ENCODE measurements at places on chromosomes 1 and 21.
A peak's percentile ranks its signal among the peaks of the same experiment; 100 is the strongest.

GRCh38 chr1:112937495-112937894 is 18.5 kb downstream of the SLC16A1 start:
- DNase-seq: no peak

DNA sequence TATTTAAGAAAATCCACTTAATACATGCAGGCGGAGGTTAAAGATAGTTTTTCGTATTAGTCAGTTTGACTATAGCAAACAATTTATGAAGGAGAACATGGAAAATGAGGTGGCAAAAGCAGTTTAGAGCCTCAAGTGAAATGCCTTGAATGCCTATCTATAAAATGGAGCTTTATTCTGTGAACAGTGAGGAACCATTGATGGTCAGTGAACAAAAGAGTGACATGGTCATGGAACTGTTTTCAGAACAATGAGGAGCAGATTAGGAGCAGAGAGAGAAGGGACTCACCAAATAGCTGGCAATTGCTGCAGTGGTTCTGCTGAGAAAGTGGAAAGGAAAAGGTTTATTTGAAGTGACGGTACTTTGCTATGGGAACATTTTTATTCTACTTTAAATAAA is 299.8 kb downstream of the DUSP10 start:
- peak; percentile 35 for DNase-seq

- DNase-seq: no peak
Observed at GRCh38 chr1:225428881-225429455, 1.1 kb upstream of the LBR start.

DNA sequence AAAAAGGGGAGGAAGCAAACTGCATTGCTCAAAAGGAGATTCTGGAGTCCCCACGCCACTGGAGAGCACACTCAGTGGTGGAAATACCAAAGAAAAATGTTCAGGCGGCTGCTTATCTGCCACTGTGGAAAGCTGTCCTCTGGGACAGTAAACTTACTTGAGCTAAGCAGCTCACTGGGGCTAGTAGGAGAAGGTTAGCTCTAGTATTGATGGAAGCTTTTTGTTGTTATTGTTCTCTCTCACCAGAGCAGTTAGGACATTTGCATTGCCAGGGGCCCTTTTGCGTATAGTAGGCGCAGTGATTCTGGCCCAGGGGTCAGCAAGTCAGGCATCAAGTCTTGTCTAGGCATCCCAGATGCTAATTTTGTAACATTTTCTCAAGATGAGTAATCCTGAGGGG is 15.6 kb downstream of the BACE2 start:
- DNase-seq: no peak

GRCh38 chr1:119093721-119094120 is 46.7 kb downstream of the WARS2 start:
- no peak for DNase-seq

- no peak for DNase-seq
Observed at GRCh38 chr1:29876902-29877301, 640.6 kb downstream of the PTPRU start.

DNA sequence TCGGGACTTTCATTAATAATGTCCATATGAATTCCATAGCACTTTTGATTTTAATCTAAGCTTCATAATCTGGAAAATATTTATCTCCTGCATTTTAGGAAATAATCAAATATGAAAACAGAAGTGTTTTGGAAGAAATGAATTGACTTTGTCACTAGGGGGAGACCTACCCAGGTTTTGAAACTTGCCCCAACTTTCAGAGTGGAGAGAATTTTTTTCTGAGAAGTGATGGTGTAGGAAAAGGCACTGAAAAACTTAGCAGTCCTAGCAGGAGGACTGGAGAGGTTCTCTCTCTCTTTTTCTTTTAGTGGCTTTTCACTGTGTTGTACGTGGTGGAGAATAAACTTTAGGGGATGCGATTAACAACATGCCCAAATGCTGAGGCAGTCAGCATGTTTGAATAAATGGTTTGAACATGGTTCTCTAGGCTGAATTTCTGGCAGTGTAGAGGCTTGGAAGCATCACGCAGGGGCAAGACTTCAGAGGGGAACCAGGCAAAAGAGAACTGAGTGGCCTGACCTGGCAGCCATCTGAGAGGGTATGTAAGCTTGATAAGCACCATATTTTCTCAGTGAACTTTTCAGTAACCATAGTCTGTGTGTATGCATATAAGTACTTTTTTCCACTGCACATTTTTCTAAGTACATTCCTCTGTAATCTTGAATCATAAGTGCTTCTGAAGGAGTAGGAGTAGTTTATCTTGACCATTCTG is 68.3 kb upstream of the NEK7 start:
- DNase-seq: no peak

DNA sequence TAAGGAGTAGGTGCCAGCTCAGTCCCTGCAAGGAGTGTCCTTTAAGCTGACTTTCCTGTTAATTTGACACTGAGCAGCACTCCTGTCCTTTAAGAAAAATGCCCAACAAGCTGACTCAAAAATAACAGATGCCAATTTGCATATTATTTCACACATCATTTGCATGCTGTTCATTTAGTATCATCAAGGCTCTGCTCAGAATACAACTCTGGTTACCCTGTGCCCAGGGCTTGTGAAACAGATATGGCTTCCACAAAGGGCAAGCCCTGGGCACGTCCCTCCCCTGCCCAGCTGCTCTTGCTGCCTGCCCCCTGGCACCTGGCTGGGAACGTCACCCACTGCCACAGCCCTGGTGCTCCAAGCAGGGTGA is 10.3 kb downstream of the KCNN3 start:
- DNase-seq: no peak

DNA sequence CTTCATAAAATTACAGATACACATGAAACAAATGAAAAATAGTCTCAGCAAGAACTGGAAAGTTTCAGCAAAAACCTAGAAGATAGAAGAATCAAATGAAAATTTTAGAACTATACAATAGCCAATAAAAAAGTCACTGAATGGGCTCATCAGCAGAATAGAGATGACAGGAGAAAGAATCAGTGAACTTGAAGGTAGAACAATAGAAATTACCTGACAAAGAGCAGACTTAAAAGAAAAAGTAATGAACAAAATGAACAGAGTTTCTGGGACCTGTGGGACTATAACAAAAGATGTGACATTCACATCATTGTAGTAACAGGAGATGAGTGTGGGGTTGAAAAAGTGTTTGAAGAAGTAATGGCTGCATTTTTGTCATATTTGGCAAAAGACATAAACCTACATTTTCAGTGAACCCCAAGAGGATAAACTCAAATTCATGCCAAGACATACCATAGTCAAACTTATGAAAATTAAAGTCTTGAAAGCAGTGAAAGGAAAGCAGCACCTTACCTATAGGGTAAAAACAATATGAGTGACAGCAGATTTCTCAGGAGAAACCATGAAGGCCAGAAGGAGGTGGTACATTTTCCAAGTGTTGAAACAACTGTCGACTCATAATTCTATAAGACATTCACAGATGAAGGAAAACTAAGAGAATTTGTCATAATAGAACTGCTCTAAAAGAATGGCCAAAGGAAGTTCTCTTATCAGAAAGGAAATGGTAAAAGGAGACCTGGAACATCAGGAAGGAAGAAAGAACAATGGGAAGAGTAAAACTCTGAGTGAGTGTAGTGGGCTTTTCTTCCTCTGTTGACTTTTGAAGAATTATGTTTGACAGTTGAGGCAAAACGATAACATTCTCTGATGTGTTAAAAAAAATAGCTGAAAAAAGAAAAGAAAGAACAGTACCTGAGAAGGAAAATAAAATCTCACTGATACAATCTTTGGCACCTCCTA is 23.5 kb downstream of the NTPCR start:
- DNase-seq: no peak

DNA sequence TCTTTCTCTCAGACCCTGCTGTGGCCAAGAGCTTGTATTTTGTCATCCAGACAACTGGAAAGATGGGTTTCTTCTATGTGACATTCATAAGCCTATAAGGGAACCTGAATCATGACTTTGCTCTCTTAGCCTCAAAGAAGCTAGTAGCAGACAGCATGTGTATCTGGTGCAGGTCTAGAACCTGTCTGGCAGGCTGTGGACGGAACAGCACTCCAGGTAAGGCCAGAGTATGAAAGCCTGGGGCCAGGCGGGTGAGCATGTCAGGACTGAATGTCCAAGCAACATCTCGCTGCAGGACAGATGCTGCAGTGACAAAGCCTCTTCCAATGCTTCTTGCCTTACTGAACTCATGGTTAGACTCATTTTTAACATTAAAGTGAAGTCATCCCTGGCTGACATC is 32.8 kb downstream of the AKNAD1 start:
- no peak for DNase-seq

DNA sequence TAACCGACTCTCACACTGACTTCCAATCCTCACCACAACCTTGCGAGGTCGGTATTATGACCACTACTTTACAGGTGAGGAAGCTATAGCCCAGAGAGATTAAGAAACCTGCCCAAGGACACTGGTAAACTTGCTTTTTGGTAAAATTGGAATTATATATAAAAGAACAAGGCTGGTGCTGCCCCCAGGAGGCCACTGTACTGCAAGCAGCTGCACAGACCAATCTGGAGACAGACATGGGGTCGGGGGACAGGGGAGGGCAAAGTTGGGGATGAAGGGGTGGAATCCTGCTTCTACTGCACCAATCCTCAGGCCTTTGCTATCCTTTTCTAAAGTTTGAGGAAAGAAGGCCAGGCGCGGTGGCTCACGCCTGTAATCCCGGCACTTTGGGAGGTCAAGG is 280.8 kb downstream of the SPATA17 start:
- DNase-seq: no peak

DNA sequence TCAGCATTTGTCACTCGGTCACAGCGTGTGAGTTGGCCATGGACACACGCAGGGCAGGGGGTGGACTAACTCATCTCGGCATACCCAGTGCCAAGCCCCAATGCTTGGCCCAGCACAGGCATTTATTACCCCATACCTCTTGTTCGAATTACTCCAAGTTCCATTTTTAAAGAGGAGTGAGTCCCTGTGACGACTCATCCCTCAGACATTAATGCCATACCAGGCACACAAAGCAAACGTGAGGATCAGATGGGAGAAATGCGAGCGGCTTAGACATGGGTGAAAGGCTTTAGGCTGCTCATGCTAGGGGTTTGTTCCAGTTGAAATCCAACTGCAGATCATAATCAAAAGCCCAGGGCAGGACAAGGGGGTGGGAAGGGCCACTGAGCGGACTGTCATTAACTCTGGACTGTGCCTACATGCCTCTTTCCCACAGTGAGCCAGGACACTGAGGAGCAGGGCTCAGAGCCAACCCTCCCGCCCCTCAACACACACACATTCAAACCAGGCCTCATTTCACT is 118.5 kb upstream of the NGF start:
- DNase-seq: no peak

DNA sequence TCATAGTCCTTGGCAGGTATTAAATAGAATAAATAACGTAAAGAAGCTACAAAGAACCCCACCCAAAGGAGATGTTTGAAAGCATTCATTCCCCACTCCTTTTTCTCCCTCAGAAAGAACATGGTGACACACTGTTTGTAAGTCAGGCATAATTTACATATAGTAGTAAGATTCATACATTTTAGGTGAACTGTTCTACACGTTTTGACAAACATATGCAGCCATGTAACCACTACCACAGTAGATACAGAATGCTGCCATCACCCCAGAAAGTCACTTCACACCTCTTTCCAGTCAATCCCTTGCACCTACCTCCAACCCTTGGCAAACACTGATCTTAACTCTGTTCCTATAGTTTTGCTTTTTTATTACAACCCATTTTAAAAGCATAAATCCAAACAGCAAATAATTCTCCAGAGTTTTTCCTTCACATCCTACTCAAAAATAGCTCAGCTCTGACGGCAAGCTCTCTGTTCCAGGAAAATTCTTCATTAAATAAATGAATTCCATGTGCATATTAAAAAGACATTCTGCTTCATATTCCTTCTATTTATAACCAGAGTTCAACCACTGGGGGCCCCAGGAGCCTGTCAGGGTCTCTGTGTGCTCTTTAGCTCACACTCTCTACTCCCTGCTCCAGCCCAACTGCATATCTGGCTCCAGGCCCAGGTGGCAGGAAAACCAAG is 258.8 kb downstream of the PLPP3 start:
- no peak for DNase-seq

- DNase-seq: no peak
Observed at GRCh38 chr1:35287807-35288640, 19.5 kb downstream of the ZMYM4 start.

- DNase-seq: no peak
Observed at GRCh38 chr1:217627431-217627830, 3.5 kb downstream of the GPATCH2 start.

DNA sequence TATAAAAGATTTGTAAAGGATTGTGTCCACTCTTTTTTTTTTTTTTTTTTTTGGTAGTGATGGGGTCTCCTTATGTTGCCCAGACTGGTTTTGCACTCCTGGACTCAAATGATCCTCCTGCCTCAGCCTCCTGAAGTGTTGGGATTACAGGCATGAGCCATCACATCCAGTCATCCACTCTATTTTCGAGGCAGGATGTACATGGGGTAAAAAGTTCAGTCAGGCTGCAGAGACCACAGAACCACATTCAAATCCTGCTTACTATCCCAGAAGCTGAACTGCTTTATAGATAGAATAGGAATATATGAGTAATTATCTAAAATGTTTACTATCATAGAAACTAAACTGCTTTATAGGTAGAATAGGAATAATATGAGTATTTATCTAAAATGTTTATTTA is 26.0 kb upstream of the KCNK2 start:
- no peak for DNase-seq

- DNase-seq: no peak
Observed at GRCh38 chr21:42970946-42971653, 3.3 kb upstream of the PKNOX1 start.

- no peak for DNase-seq
Observed at GRCh38 chr1:227557962-227558725, 5.2 kb upstream of the ZNF678 start.

- DNase-seq: no peak
Observed at GRCh38 chr21:31744182-31744800, 12.4 kb upstream of the SCAF4 start.

- no peak for DNase-seq
Observed at GRCh38 chr1:33408093-33408436, 22.8 kb downstream of the PHC2 start.

GRCh38 chr1:166947398-166948043 is 27.8 kb downstream of the ILDR2 start:
- DNase-seq: peak; percentile 97

DNA sequence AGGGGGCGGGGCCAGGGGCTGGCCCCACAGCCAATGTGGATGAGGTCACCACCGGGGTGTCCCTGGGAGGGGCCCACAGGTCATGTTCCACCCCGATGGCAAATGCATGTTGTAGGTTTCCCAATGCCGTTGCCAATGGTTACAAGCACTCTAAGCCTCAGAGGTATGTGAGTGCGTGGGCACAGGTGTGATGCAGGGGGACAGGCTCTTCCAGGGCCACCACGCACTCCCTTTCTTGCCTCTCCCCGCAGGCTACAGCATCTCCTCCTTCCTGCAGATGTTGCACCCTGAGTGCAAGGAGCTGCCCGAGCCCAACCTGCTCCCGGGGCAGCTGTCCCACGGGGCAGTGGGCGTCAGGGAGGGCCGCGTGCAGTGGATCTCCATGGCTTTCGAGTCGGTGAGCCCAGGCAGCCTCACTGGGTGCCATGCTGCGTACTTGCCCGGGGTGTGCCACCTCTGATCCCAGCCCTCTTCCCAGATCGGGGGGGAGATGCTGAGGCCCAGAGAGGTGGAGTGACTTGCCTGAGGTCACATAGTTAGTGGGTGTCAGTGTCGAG is 52.4 kb downstream of the DISP3 start:
- no peak for DNase-seq

GRCh38 chr1:213724640-213725536 is 262.9 kb upstream of the PROX1 start:
- DNase-seq: no peak

GRCh38 chr1:231862611-231863010 is 236.0 kb downstream of the DISC1 start:
- DNase-seq: no peak

GRCh38 chr1:10635992-10636391 is 160.5 kb downstream of the CASZ1 start:
- no peak for DNase-seq

GRCh38 chr1:228753786-228754360 is 18.6 kb downstream of the RHOU start:
- DNase-seq: no peak
